ENCODE measurements at places on chromosomes 5 and 9.
A peak's percentile ranks its signal among the peaks of the same experiment; 100 is the strongest.

- DNase-seq, result no peak
Observed at GRCh38 chr5:158880483-158881001, 219.2 kb downstream of the EBF1 start.

DNA sequence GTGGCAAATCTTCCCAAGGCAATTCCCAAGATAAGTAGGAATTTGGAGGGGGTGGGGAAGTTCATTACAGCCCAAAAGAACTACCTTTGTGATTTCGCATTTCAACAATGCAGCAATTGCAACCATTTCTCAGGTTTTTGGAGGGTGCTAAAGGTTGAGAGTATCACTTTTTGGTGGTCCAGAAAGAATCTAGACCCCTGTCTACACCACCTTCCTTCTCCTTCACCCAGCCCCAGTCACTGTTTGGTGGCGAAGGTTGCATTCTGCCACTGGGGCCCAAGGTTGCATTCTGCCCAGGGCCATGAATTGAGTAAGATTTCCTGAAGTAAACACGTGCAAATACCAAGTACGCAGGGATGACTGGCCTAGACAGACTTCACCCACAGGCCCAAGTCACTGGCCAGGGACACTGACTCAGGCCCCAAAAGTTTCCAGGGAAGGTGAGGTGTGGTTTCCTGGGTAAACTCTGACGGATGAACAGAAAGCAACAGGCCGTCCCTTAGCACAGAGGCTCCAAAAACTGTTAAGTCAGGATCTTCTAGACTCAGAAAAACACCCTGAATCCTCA lies 5.7 kb downstream of the PDE6A start:
- no peak for DNase-seq

GRCh38 chr5:145105384-145105783 lies 729.8 kb downstream of the PRELID2 start:
- DNase-seq, result no peak

DNA sequence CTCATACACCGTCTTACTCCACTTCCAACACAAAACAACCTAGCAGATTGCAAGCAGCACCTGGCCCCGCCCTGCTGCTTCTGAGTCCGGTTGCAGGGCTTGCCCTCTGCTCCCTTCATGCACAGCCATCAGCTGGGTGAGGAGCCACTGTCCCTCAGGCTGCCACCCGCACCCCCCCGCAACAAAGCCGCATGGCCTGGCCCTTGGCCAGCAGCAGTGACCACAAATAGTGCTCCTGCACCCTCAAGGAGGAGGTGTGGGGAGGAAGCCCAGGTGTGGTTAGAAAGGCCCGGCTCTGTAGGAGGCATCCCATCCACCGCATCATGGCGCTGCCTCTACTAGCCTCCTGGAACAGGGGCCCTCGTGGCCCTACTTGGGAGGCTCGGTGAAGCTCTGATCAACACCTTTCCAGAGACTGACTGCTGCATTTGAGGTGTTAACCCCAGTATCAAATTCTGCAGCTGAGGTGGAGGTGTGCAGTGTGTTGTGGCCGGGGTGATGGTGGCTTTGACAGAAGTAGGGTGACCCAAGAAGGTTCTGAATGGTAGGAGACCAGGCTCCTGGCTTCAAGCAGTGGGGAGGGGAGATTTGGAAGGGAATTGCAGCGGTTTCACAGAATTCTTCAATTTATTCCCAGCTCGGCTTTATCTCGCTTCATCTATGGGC lies 52.7 kb downstream of the WNK2 start:
- DNase-seq, result no peak

- DNase-seq, result no peak
Observed at GRCh38 chr5:1200495-1201326, 684 bp upstream of the SLC6A19 start.

- DNase-seq, result no peak
Observed at GRCh38 chr5:39025456-39025855, 48.7 kb downstream of the RICTOR start.

DNA sequence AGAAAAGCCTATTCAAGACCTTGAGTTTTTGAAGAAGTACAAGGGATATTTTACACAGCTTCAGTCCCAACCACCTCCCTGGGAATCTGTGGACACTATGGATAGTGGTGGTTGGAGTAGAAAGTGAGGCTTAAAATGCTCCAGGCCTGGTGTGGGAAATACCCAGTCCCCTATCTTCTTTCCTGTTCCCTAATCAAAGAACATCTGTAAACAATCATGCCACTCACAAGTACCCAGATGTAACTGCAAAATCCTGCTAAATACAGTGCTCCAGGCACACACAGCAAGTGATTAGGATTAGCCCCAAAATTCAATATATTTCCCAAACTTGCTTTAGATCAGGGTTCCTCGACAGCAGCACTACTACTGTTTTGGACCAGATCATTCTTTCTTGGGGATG lies 46.0 kb upstream of the TMEM215 start:
- no peak for DNase-seq

- no peak for DNase-seq
Observed at GRCh38 chr5:107982703-107983425, 312.1 kb upstream of the EFNA5 start.

GRCh38 chr5:171438738-171439137 lies 19.3 kb downstream of the FGF18 start:
- DNase-seq, result no peak

GRCh38 chr9:72952381-72952690 lies 517 bp downstream of the ALDH1A1 start:
- DNase-seq, result no peak

- no peak for DNase-seq
Observed at GRCh38 chr5:77103457-77103856, 16.4 kb upstream of the ZBED3 start.

- DNase-seq, result no peak
Observed at GRCh38 chr5:133109655-133110483, 58.1 kb downstream of the HSPA4 start.

DNA sequence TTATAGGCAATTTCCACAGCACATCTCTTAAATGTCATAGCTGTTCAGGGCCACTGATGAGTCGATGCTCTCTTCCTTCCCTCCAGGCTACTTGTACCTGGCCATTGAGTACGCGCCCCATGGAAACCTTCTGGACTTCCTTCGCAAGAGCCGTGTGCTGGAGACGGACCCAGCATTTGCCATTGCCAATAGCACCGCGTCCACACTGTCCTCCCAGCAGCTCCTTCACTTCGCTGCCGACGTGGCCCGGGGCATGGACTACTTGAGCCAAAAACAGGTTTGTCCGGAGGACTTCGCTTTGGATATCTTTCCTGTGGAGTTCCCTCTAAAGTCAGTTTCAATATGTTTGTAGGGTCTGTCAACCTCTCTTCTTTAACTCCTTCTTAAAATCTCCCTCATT lies 84.3 kb downstream of the EQTN start:
- DNase-seq, result no peak

DNA sequence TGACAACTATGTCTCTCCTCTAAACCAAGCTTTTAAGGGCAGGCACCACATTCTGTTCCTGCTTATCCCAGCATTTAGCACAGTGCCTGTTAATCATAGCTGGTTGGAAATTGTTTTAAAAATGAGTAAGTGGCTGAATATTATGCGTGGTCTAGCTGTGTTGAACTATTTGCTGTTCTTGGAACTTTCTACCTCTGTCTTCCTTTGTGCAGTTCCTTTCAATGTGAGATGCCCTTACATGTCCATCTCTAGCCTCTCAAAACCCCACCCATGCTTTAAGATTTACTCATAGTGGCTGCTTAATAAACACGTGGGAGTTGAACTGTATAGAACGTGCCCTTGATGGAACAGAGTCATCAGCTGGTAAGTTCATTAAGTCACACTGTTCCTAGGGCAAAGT lies 34.5 kb downstream of the C9orf57 start:
- DNase-seq, result no peak

- peak; percentile 86 for DNase-seq
Observed at GRCh38 chr9:136403538-136403914, 3.6 kb upstream of the SNAPC4 start.

- no peak for DNase-seq
Observed at GRCh38 chr9:116380496-116380995, 227.0 kb downstream of the PAPPA start.

GRCh38 chr9:16628413-16628812 lies 242.1 kb downstream of the BNC2 start:
- DNase-seq, result no peak

GRCh38 chr9:134932606-134933005 lies 14.9 kb upstream of the FCN1 start:
- peak; percentile 36 for DNase-seq

GRCh38 chr9:14445946-14446345 lies 132.0 kb upstream of the NFIB start:
- no peak for DNase-seq

DNA sequence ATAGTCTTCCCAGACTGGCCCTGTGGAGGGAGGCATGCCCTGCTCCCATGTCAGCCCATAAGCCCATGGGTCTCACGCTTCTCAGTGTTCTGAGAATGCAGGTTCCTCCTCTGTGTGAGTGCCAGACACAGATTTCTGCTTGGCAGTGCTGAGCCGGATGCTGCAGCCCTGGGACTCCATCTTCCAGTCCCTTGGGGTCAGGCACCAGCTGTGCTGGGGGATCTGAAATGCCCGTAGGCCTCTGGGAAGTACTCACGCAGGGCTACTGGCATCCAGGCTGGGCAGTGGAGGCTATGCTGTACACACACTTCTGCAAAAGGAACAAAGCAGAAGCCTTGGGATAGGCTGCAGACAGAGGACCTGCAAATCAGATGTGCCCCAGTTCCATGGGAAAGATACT lies 1944.6 kb downstream of the EFNA5 start:
- no peak for DNase-seq

GRCh38 chr9:98798254-98798653 lies 1.9 kb upstream of the ANKS6 start:
- no peak for DNase-seq

GRCh38 chr5:134963098-134963497 lies 4.6 kb upstream of the CATSPER3 start:
- DNase-seq, result no peak

DNA sequence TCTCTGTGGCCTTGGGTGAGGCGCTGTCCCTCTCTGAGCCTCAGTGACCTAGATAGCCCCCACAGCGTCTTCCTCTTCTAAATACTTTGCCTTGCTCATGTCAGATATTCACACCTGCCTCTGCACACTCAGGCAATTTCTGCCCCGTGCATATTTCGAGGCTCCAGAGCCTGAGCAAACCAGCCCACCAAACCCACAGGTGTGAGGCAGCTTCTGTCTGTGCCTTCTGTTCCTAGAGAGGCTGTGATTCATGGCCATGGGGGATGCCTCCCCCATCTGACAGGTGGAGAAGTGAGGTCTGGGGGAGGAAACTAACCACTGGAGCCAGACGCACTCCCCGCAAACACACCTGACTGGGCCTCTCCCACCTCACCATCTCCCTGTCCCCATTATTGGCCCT lies 42.7 kb upstream of the CPLX2 start:
- no peak for DNase-seq

GRCh38 chr5:126228934-126229333 lies 194.3 kb upstream of the GRAMD2B start:
- no peak for DNase-seq

GRCh38 chr5:75670577-75670976 lies 46.7 kb downstream of the POC5 start:
- no peak for DNase-seq

GRCh38 chr5:140296289-140296688 lies 6.6 kb downstream of the PFDN1 start:
- DNase-seq, result no peak

DNA sequence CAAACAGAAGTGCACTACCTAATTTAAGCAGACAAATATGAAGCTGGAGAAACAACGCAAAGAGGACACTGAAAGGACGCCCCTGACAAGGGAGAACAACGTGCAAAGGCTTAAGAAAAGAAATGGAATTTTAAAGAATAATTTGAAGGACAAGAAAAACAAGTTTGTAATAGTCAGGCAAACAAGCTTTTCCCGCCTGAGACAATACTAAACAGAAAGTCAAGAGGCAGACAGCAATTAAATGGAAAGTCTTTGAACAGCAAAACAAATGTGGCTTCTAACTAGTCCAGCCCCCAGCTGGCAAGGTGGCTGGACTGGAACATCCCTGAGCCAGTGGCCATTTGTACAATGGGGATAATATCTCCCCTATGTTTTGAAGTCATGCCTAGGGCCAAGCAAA lies 63.3 kb downstream of the SIL1 start:
- DNase-seq, result no peak

- no peak for DNase-seq
Observed at GRCh38 chr9:120890320-120891244, 13.6 kb upstream of the PHF19 start.

- DNase-seq, result no peak
Observed at GRCh38 chr9:76901801-76902200, 4.1 kb downstream of the PRUNE2 start.

- no peak for DNase-seq
Observed at GRCh38 chr5:27387535-27388073, 349.2 kb upstream of the CDH9 start.

DNA sequence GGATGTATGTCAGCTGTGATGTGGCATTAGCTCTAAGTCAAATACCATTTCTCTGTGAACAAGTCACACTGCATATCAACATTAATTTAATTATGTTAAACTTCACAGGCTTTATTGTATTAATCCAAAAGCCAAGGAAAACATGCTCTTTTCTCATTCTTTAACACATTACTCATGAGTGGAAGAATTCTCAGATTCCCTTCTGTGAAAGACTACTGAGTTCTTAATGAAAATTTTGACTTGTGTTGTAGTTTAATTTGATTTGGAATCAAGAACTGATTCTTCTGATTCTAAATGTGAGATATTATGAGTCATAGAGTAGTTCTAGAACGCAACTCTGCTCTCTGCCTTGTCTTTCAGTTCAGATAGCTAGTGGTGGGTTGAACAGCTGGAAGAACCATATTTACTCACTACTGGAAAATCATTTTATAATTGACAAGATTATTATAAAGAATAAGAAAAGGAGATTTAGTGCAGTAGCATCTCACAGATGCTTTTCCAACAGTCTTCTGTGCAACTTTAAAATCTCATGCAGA lies 90.6 kb downstream of the VCAN start:
- DNase-seq, result no peak

DNA sequence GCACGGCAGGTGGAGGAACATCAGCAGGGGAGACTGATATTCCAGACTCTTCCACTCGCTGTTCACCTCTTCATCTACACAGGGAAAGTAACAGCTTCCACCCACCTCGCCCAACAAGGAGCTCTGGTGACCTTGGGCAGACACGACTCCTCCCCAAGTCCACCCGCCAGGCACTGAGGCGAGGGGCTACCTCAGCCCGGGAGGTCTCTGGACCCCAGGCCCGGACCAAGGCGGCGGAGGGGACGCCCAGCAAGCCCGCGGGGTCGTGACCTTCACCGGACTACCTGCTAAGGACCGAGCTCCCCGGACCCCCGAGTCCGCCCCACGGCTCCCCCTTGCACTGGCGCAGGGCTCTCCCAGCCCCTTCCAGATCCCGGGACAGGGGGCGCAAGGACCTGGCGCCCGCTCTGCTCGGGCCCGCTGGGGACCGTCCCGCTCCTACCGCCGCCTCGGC lies 70.2 kb upstream of the LPCAT1 start:
- DNase-seq, result no peak

Measured in spleen (tissue), 13 donors.